ENCODE measurements at places on chromosomes 1 and 21.

GRCh38 chr1:182260516-182260915 lies 131.1 kb downstream of the GLUL start:
- no peak for DNase-seq

DNA sequence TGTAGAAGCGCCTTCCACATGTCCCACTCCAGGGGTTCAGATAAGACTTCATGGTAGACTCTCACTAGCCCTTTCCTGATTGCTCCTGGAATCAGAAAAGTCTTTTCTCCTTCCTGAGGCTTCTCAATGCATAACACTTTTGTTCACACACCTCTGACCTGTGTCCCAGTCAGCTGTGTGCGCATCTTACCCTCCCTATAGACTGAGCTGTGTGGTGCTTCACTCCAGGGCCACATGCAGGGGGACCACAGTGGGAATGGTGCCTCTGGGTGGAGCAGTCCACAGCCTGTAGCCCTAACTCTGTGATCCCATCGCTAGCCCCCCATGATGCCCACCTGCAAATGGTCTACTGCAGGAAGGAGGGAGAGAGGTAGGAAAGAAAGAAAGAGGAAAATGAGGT lies 84.0 kb upstream of the TLR5 start:
- DNase-seq: no peak

DNA sequence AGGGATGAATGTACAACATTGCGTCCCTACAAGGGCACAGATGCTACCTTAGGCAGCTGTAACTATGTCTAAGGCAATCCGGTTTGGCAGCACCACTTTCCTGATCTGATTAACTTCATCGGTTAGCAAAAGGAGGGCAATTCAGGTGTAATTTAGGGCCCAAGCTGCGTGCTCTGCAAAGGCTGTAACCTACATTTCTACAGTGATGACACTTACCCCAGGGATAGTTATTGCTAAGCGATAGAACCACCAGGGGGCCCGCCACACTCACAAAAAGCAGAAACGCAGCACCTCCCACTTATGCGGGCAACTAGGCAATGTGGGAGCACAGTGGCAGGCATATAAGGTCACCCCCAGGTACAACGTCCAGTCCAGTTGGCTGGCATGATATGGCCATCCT lies 113.5 kb downstream of the GDAP2 start:
- no peak for DNase-seq

DNA sequence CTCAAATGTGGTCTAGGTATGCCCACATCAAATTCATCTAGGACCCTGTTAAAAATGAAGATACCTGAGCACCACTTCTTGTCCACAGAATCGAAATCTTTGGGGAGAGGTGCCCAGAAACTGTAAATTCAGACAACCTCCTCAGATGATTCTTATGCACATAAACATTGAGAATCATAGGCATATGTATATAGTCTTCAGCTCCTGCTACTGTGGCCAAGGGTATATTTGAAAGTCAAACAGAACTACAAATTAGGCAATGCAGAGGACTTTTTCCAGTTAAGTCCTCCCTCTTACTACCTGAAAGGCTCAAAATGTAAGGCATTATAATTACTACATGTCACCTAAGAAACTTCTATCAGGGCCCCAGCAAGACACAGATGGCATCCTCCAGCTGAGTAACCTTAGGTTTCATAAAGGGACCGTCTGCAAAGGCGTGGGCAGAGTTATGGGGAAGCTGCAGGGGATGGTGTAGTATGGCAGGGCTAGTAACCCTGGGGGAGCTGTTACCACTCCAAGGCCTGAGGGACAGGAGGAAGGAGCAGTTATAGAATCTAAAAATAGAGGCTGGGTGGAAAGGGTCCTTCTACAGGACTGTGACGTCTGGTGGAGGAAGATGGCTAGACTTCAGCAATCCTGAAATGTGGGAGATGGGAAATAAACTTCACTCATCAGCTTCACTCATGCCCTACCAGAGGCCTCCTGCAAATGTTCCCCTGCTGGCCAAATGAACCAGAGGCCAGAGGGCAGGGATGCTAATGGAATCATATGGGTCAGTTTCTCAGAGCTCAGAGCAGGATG lies 46.3 kb downstream of the DAB1 start:
- no peak for DNase-seq

GRCh38 chr1:246597340-246597739 lies 31.1 kb downstream of the CNST start:
- no peak for DNase-seq

GRCh38 chr1:115141145-115141454 lies 51.8 kb upstream of the TSPAN2 start:
- no peak for DNase-seq

GRCh38 chr21:15221799-15222386 lies 157.1 kb upstream of the NRIP1 start:
- DNase-seq: peak; percentile 64

DNA sequence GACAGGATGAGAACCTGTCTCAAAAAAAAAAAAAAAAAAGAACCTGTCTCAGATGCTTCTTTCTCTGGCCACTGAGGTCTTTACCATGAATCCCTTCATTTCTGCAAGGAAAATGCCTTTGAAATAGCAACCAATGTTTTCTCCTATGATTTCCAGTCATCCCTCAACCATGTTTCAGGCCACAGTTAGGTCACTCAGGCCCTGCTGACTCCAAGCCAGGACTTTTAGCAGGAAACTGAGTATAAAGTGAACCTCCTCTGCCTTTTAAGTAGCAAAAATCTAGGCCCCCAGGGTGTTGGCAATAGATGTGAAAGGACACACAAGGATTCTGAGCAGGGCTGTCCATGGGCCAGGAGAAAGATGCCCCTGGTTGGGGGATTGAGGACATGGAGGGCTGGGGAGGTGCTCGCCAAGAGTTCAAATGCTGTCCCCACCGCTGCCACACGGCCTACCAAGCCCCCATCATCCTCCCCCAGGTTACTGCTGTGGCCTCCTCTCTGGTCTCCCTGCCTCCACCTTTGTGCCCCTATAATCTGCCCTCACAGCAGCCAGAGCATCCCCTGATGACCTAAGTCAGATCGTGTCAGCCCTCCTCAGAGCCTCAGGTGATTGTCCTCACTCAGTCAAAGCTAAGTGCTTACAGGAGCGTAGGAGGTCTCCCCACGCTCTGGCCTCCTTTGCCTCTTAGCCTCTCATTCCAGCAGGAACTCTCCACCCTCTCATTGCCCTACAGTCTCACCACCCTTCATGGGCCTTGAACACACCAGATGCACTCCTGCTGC lies 54.6 kb downstream of the MATN1 start:
- no peak for DNase-seq

DNA sequence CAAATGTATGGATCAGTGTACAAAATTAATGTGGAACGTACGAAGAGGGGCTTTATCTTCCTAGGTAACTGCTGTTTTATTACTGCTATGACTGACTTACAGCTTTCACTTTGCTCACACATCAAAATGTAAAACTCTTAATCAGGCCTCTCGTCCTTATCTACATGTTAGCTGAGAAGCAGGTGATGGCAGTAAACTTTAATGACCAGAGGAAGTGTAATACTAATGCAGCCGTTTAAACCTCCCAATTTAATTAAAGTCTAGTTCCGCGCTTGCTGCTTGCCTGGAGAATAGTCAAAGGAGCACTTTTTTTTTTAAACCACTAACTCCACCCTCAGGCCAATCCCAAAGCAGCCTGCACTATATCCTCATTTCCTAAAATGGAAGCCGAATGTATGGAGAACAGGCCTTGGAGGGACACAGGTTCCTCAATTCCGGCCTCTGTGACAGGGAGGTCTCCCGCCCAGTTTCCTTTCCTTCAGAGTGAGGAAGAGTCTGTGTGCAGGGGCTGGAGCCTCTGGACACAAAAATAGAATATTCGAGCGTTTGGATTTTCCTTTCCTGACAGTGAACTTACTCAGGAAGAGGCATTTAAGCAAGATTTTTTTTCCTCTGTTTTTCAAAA lies 36.7 kb upstream of the RASAL2 start:
- no peak for DNase-seq

DNA sequence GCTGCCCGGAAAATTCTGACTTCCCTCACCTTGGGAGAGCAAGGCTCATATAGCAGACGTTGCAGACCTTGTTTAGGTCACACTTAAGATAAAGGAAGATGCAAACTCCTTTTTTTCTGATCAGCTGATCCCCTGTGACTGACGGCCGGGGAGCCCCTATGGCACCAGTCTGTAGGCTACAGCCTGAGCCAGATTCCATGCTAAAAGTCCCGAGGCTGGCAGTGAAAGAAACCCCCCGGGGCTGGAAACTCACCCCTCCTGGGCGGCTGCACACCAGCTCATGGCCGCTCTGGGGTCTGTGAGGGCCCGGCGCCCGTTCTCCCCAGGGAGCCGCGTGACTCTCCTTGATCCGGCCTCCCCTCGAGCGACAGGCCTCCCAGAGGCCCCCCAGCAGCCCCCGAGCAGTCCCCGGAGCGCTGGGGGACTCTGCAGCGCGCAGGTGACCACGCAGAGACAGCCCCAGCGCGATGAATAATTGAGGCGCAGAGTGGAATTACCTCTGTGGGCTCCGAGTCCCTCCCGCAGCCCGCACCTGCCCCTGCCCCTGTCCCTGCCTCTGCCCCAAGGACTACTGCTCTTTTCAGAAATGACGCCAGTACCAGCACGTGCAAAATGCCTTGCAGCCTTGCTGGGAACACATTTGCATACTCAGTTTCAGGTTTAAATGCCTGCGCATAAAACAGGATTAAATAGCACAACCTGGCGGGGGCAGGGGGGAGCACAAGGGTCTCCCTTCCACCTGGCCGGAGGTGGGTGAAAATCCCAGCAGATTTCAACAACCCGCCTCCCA lies 62.6 kb upstream of the CLDN14 start:
- no peak for DNase-seq

DNA sequence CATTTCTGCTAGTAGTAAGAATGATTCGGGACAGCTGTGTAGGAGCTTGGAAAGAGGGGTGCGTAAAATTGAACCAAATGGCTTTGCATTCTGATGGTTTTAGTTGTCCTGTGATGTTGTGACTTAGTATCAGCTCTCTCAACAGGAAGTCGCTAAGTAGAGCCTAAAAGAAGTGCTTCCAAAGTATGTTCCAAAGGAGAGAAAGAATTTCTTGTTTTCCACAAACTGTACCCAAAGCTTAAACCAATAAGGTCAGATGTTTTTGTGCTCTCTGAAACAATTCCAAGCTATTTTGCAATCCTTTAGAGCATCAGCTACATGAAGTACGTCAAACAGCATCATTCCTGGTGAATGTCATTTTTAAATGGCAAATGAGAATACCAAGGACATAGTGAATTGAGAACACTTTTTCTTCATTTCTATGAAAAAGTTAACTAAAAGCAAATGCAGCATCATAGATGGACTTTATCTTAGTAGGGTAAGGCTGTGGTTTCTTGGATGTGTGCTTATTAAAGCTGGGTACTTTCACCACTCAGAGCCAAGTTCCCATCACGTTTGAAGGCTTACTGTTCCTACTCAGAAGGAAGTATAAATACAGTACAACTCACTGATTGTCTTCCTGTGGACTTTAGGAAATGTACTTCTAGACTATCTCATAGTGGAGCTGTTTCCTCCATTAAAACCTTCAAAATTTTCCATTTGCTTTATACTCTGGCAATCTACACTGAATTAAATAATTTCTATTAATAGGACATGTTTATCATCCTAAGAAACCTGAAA lies 148.6 kb downstream of the C1orf21 start:
- no peak for DNase-seq

DNA sequence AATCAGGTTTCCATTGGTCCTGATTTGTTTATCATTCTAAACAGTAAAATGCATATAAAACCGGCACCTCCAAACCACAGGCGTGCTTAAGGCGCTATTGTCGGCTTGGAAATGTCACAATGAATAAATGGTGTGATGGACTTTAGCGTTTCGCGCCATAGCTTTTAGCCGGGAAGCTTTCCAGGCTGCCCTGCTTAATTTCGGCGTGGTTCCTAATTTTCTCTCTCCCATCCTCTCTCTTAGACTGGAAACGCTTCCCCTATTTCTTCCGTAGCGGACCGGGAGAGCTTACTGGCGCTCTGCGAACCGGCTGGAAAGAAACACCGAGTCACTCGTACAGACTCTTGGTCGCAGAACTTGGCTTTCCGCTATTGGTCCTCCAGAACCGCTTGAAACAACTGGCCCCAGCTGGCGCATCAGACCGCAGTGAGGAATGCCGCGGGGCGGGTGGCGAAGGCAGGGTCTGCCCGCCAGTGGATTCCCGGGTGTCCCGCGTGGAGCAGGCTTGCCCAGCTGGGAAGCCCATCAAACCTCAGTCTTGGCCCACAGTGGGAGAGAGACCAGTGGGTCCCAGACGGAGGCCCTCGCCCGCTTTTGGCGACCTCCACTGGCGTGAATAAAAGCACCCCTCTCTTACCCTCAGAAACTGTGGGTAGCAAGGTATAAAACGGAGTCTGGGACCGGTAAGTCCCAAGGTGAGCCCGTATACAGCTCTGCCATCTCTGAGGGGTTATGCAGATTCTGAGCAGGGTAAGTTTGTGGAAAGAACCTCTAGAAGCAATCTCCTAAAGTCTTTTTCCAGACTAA lies 4.0 kb upstream of the LHX8 start:
- no peak for DNase-seq

DNA sequence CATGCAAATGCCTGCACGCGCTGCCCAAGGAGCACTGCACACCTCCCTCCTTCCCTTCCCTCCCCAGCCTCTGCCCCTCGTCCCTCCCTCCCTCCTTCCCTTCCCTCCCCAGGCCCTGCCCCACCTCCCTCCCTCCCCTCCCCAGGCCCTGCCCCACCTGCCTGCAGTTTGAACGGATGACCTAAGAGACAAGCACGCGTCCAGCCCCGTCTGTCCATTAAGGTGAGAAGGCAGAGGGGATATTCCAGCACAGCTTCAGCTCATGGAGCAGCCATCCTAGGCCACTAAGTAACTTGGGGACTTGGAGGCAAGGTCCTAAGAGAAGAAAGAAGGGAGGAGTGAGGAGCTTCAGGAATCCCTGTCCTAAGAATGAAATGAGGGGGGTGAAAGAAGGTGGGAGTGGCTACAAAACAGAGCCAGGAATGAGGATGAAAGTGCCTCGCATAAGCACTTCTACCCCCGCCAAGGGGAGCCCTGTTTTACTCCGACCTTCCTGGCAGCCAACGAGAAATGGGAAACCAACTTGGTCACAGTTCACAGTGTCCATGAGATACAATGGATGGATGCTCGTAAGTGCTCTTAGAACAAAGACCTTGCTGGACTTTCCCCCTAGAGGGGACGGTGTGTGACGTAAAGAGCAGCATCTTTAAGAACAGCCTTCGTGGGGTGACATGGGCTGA lies 21.3 kb upstream of the EFHD2 start:
- DNase-seq: no peak

DNA sequence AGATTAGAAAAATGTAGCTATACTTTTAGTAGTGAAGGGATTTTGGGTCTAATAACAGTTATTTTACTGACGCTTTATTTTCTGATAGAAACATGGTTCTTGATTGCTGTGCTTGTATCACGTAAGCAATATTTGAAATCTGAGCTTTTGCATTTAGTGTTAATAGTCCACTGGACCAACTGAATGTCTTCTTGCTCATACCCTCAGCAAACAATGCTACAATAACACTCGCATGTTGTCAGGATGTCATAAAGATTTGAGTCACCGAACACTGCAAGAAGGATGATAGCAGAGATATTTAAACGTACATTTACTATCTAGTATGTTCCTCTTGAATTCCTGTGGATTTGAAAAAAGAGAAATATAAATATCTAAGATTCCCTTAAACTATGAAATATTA lies 7.5 kb downstream of the DYRK1A start:
- DNase-seq: no peak

- DNase-seq: peak; percentile 79
Measured at GRCh38 chr1:39204441-39205081, at the start of gene MACF1. Gene MACF1, plus strand, starts transcription at chr1:39204695. Its CDS starts 328 bp downstream, at chr1:39205023.

- no peak for DNase-seq
Measured at GRCh38 chr1:193210996-193211395, 24.6 kb upstream of the B3GALT2 start.

- DNase-seq: no peak
Measured at GRCh38 chr21:34871026-34871908, 177.8 kb downstream of the RUNX1 start.

All from sciatic nerve (tissue), 2 donors.